Panc1 (cell line): ENCODE measurements at places on chromosomes 16 and 17. TPM values are rescaled to one million over a fixed set of nuclear protein-coding genes. Genes with fewer than 3 reads are reported as not detected.

Gene KRT24
- total RNA-seq: not detected

Gene PRSS33
- 0.59 TPM for total RNA-seq

- no peak for DNase-seq
Observed at GRCh38 chr16:73179705-73180331, 131.9 kb upstream of the ZFHX3 start.

DNA sequence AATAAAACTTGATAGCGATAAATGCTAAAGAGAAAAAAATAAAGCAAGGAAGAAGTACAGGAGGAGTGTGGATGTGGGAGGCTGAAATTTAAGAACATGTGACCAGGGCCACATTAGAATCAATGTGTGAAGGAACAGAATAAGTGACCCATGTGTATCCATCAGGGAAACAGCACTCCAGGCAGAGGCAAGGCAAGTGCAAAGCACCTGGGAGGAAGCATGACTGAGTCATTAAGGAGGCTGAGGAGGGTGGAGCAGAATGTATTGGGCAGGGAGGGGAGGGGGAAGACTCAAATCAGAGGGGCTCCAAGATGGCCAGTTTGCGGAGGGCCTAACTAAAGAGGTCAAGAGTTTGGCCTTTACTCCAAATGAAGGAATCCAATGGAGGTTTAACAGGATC, 8.0 kb downstream of the CDR2 start:
- no peak for DNase-seq

GRCh38 chr17:50205111-50205962, 3.9 kb upstream of the COL1A1 start:
- no peak for DNase-seq

- no peak for DNase-seq
Observed at GRCh38 chr17:77306790-77307478, 166.2 kb downstream of the SEC14L1 start.

- no peak for DNase-seq
Observed at GRCh38 chr17:41784207-41784744, 2.2 kb downstream of the JUP start.

DNA sequence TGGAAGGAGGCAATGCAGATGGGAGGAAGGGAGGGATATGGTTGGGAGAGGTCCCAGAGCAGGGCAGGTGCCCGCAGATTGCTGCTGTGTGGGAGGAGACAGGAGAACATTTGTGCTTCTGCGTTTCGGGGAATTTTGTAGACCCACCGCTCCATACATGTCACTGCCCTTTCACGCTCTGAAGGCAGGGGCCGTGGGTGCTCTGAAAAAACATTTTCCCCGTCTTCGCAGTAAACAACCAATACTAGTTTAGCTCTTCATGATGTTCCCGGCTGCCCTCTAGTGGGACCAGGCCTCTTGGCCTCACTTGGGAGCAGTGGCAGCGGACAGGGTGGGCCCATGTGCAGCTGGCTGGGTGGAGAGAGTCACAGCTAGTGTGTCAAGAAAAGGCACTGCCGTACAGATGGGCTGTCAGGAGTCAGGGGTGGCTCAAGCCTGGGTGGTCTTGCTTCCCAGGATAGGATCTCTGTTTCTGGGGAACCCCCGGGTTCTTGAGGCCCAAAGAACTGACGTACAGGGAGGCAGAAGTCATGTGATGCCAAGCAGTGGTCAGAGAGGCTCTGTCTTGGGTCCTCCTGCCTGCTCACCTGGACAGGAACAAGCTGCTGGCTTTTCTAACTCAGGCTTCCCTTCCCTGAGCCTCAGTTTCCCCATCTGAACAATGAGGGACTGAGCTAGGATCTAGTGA, 46.5 kb upstream of the CPNE2 start:
- peak; percentile 13 for DNase-seq

DNA sequence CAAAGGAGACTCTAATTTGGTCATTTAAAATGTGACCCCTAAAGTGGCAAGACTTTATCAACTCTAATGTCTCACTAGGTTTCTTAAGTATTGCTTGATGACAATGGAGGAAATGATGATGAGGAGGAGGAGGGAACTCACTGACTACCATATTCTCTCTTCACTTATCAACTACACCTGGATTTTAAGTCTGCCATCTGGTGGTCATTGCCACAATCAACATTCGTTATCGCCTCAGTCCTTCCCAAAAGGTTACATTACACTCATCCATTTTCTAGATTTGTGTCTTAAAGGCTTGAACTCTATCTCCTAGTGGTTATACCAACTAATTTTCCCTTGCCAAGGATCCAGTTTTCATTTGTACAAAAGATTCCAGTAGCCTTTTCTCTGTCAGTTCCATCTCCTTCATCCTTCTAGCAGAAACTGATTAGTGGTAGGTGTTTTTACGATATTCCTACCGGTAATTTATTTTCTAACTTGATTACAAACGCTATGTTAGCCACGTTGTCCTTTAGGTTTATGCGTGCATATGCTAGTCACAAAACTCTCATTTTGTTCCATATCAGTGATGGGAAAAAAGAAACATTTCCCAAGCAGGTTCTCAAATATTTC, 114.6 kb upstream of the NOG start:
- peak; percentile 8 for DNase-seq

- DNase-seq: no peak
Observed at GRCh38 chr16:25157271-25157875, 45.8 kb downstream of the LCMT1 start.

- no peak for DNase-seq
Observed at GRCh38 chr17:17745476-17746455, 64.5 kb downstream of the RAI1 start.

DNA sequence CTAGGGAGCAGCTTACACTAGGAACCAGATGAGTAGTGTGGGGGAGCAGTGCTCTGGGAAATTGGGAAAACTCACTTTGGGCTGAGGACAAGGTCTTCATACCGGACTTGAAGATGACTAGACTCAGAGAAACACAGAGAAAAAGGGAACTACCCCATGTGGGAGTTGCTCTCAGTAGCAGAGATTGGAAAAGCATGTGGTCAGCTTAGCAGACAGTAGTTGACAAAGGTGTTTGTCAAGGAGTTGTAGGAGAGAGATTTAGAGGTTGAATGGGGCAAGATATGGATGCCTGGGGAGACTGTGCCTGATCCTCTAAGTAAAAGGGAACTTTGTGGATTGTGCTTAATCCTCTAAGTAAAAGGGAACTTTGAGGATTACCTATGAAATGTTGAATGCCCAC, 194.5 kb upstream of the COX10 start:
- DNase-seq: no peak

DNA sequence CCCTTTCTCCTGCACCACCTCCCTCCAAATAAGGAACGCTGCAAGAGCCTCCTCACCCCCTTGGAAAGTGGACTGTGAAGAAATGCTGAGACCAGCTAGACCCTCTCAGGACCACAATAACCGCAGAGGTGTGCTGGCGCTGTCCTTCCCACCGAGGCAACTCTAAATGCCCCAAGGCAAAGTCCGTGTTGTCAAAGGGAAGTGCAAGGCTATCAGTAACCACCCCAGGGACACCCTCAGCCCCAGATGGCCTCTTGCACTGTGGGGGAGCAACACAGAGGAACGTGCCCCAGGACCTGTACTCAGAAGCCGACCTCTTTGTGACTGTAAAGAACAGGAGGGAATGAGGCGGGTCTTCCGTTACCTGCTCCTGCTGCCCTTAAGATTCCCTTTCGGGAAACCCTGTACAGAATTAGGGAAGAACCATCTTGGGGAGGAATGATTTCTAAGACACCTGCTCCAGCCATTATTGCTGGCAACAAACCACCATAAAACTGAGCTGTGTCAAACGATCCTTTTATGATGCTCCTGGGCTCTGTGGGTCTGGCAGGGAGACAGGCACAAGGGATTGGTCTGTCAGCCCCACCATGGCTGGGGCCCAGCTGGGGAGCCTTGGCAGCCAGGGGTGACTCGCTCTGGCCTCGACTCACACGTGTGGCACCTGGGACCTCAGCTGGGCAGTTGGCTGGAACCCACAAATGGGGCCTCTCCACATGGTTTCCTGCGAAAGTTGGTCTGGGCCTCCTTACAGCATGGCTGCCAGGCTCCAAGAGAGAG, 14.6 kb upstream of the MED9 start:
- no peak for DNase-seq

- DNase-seq: no peak
Observed at GRCh38 chr16:12815361-12815760, 11.7 kb upstream of the CPPED1 start.
